WTC11 (cell line): ENCODE measurements at places on chromosomes 1 and 21. TPM values are rescaled to one million over a fixed set of nuclear protein-coding genes. Genes with fewer than 3 reads are reported as not detected.
A peak's percentile ranks its signal among the peaks of the same experiment; 100 is the strongest.

GRCh38 chr1:60222360-60223115, 149.0 kb upstream of the C1orf87 start:
- 0 out of 2 replicates have a peak, but pooled peaks cover 4% of the 10 kb centered on the region for H3K4me1 ChIP-seq
- H3K36me3 ChIP-seq: no peaks in the 10 kb centered on the region
- H3K27ac ChIP-seq: no peak overlapping the region
- no peak overlapping the region for H3K4me3 ChIP-seq
- DNase-seq: no peak

DNA sequence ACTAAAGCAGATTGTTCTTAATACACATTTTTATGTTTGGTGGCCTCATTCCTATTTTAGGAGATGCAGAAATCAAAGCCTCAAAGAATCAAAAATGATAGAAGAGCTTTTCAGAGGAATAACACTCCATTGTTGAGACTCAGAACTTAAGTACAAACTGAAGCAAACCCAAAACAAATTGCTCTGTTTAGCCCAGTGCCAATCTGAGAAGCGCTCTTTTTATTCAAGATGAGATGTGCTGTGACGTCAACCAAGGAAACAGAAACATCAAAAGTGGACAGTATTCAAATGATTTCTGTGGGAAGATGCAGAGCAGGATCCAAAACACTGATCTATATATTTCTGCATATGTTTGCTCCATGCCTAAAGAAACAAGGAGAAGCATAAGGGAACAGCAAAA, 18.0 kb downstream of the COLGALT2 start:
- peaks cover 14% of the 10 kb centered on the region for H3K27me3 ChIP-seq
- no peak overlapping the region for H3K27ac ChIP-seq
- DNase-seq: no peak
- peaks cover 15% of the 10 kb centered on the region for H3K4me1 ChIP-seq

- H3K36me3 ChIP-seq: no peaks in the 10 kb centered on the region
- no peak overlapping the region for H3K4me3 ChIP-seq
- no peak for DNase-seq
- peak overlapping the region; percentile 82 for H3K27ac ChIP-seq
- no peaks in the 10 kb centered on the region for H3K27me3 ChIP-seq
These were observed 16.6 kb upstream of the DR1 start for GRCh38 chr1:93328809-93329760.

DNA sequence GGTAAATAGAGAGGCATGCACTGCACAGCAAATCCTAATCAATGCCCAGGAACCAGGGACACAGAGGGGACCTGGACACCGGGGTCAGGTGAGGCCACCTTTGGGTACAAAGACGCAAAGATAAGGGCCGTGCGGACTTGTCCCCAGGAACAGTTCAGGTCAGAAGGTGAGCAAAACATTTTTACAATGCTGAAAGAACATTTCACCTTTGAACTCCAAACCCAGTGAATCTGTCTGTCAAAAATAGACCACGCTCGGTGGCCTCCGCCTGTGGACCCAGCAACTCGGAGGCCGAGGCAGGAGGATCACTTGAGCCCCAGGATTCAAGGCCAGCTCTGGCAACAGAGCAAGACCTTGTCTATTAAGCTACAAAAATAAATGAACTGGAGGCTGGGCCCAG, 15.2 kb downstream of the TNFRSF14 start:
- no peak overlapping the region for H3K27ac ChIP-seq
- H3K4me3 ChIP-seq: no peak overlapping the region
- H3K4me1 ChIP-seq: no peaks in the 10 kb centered on the region

- no peak overlapping the region for H3K4me3 ChIP-seq
- H3K36me3 ChIP-seq: no peaks in the 10 kb centered on the region
These were observed 170.6 kb downstream of the KCNT2 start for GRCh38 chr1:196437671-196438070.

DNA sequence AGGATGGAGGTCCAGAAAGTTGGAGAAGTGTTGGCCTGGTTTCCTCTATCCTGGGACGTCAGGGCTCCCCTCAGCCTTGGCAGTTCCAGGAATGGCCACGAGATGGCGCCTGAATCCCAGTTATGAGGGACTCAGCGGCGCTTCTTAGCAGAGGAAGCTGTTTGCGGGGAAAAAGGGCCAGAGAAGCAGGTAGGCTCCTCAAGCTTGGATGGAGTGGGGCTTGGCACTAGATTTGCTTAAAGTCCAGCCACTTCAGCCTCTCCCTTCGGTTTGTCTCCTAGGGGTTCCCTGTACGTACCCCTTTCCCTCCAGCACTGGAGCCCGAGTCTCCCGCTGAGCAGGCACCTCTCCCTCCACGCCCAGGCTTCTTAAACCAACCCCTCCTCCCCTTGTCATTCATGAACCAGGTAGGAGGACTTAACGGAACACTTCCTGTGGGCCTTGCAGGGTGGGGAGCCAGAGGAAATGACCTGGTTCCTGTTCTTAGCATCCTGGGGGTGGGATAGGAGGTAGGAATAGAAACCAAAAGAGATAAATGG, 32.0 kb upstream of the TENT5B start:
- 0 out of 2 replicates have a peak, but pooled peaks cover 2% of the 10 kb centered on the region for H3K36me3 ChIP-seq
- H3K27me3 ChIP-seq: no peaks in the 10 kb centered on the region
- peak; percentile 97 for DNase-seq
- H3K4me1 ChIP-seq: peaks cover 58% of the 10 kb centered on the region
- H3K27ac ChIP-seq: no peak overlapping the region

- no peak for DNase-seq
- no peak overlapping the region for H3K27ac ChIP-seq
These were observed 1.3 kb upstream of the TRABD2B start for GRCh38 chr1:47998396-47998990.

GRCh38 chr21:45431781-45432572, 27.0 kb downstream of the COL18A1 start:
- DNase-seq: no peak
- H3K27ac ChIP-seq: no peak overlapping the region
- H3K4me1 ChIP-seq: peaks cover 75% of the 10 kb centered on the region
- no peaks in the 10 kb centered on the region for H3K27me3 ChIP-seq

DNA sequence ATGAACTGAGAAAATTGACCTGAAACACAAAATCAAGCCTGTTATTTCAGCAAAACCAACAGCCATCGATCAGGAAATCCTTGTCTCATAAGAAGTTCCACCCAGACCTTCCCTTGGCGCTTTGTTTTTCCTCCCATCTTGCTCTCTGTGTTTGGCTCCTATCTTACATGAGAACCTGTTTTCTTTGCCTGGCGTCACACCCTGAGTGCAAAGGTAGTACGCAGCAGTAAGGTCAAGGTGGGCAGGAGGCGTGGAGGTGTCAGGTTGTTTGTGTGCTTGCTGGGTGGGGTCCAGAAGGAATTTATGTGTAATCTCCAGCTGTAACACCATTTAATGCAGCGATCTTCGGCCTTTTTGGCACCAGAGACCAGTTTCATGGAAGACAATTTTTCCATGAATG, 50.5 kb downstream of the C1orf21 start:
- H3K27ac ChIP-seq: no peak overlapping the region
- no peaks in the 10 kb centered on the region for H3K36me3 ChIP-seq
- no peak for DNase-seq
- H3K27me3 ChIP-seq: no peaks in the 10 kb centered on the region
- no peak overlapping the region for H3K4me3 ChIP-seq

DNA sequence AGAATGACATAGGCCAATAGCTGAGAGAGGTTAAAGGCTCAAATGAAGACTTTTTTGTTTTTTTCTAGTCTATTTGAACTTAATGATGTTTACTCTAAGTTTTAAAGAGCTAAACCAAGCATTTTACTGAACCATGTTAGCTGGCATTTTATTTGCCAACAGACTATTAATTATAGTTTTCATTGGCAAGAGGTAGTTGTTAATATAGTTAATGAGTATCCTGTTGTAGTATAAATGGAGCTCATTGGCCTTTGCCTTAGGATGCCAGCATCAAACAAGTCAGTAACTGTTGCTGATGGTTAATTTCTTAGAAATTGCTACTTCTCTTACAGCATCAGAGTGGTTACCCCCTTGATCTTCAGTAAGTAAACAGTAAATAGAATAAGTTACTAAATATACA, 339.0 kb upstream of the B3GALT2 start:
- no peaks in the 10 kb centered on the region for H3K36me3 ChIP-seq
- no peaks in the 10 kb centered on the region for H3K4me1 ChIP-seq
- no peak for DNase-seq

DNA sequence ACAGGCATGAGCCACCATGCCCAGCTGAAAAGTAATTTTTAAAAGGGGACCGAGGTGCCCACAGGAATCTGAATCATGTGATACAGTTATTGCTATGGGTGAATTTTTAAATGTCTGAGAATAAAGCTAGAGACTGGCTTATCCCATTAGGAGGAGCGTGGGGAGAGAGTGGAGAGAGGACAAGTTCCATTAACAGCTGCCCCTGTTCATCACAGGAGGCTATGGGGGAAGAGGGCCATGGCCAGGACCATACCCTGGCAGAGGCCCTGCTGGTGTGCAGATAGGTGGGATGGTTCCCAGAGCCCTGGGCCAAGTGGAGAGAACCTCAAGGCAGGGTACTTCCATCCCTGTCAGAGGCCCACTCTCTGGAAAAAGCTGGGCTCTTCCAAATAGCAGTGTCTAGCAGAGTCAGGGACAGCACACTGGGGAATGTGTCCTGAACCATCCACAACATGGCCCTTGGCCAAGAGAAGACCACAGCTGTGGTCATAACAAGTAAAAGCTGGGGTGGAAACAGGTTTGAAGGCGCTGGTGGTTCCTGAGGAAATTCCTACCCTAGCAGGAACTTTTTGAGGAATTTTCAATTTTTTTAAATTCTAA, 13.7 kb upstream of the ZNF691 start:
- H3K4me1 ChIP-seq: peaks cover 3% of the 10 kb centered on the region; the same call in 1 of the 2 replicates
- no peak overlapping the region for H3K27ac ChIP-seq
- H3K36me3 ChIP-seq: no peaks in the 10 kb centered on the region

DNA sequence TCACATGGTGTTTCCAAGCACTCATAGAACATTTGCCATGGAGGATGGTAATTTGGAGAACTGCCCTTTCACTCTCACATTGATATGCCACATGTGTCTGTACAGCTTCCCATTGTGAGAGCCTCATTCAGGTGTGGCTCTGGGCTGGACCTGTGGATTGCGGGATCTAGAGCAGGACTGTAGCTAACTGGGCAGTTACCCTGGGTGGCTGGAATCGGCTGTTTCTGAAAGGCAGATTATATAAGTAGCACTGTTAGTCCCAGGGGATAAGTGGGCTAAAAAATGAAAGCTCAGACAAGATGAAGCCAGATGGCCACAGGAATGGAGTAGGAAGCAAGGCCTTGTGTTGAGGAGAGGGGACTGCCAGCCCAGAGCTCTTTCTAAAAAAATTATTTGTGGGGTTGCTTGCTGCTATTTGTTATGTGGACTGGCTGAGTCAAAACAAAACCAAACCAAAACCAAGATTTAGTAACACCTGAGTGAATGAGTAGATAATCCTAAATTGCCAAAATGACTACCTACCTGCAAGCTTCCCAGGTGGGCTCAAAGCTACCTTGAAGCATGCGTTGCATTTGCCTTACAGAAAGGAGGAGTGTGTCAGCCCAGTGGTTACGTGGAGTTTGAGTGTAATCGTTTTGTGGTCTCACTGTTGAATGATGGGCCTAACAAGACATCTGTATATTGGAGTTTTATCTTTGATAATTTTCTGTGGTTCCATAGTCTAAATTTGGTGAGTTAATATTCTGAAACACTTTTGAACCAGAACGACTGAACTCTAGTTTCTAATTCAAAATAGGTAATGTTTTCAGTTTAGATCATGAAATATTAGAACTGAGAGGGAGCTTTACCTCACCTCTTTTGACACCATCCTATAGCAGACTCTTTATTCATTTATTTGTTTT, 58.0 kb downstream of the SDCCAG8 start:
- DNase-seq: no peak
- H3K4me1 ChIP-seq: peaks cover 35% of the 10 kb centered on the region
- H3K4me3 ChIP-seq: no peak overlapping the region
- H3K27ac ChIP-seq: no peak overlapping the region

- no peaks in the 10 kb centered on the region for H3K27me3 ChIP-seq
- H3K27ac ChIP-seq: no peak overlapping the region
- H3K4me1 ChIP-seq: peaks cover 90% of the 10 kb centered on the region
- no peak overlapping the region for H3K4me3 ChIP-seq
These were observed 100.4 kb downstream of the CACHD1 start for GRCh38 chr1:64570267-64570855.

DNA sequence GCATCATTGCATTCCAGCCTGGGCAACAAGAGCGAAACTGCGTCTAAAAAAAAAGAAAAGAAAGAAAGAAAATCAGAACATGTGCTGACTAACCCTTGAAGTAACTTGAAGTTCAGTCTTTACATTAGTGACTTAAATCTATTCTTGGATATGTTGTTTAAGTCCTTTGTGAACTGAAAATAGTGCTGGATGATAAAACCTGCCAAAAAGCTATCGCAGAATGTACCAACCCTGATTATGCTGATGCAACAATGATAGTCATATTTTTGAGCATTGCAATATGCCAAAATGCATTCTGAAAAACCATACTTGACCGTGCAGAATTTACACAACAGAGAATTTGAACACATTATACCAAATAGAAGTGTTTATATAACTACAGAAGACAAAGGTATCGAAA, 30.7 kb downstream of the SHISAL2A start:
- H3K4me1 ChIP-seq: peaks cover 56% of the 10 kb centered on the region
- no peak for DNase-seq
- H3K4me3 ChIP-seq: no peak overlapping the region

DNA sequence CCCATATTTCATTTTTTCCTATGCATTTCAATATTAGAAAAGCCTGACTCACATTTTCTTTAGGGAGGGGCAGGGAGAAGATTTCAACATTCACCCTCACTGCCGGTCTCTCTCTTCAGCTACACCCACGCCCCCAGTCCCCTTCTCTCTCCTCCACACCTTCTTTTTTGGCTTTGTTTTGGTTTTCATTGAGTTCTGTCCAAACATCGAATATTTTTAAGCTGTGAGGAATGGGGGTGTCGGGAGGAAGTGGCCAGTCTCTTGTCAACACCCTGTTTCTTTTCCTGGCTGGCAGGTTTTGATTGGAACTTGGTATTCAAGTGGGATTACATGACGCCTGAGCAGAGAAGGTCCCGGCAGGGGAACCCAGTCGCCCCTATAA, 177.3 kb downstream of the PGBD5 start:
- H3K27ac ChIP-seq: no peak overlapping the region; the same call in 1 of the 2 replicates
- H3K4me1 ChIP-seq: peaks cover 32% of the 10 kb centered on the region
- H3K36me3 ChIP-seq: peaks cover 20% of the 10 kb centered on the region
- no peak for DNase-seq
- H3K27me3 ChIP-seq: no peaks in the 10 kb centered on the region

- H3K4me1 ChIP-seq: peaks cover 4% of the 10 kb centered on the region; the same call in 1 of the 2 replicates
- H3K27ac ChIP-seq: peak overlapping the region; percentile 49; the same call in 1 of the 2 replicates
- H3K4me3 ChIP-seq: no peak overlapping the region
- DNase-seq: peak; percentile 85
- H3K36me3 ChIP-seq: no peaks in the 10 kb centered on the region
These were observed 11.6 kb downstream of the SCNN1D start for GRCh38 chr1:1291548-1292441.

DNA sequence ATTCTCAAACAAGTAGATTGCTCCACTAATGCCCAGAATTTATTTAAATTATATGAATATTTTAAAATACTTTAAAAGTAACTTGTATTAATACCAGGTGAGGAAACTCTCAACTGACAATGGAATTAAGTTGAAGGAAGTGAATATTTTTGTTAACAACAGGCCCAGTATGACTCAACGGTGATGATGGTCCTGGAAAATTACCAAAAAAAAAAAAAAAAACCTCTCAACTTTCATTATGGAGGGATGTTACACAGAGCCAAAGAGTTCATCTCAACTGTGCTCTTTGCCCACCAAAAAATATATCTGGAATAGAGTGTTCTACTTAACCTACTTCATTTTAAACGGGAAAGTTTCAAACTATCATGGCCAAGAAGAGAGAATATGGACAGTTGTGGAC, 28.3 kb downstream of the CFH start:
- no peaks in the 10 kb centered on the region for H3K4me1 ChIP-seq
- no peak overlapping the region for H3K4me3 ChIP-seq
- H3K27ac ChIP-seq: no peak overlapping the region
- no peak for DNase-seq
- H3K36me3 ChIP-seq: no peaks in the 10 kb centered on the region

Gene HENMT1
- 4.6 to 5.3 TPM (median 4.7 TPM) in 3 replicates for total RNA-seq

Gene LAMB3
- 0.53 to 0.85 TPM (median 0.60 TPM) in 3 replicates for total RNA-seq

Gene MAD2L2
- 283 to 312 TPM (median 305 TPM) in 3 replicates for total RNA-seq
